ENCODE measurements at places on chromosomes 2 and 18. TPM values are rescaled to one million over a fixed set of nuclear protein-coding genes. Genes with fewer than 3 reads are reported as not detected.

The NOL4 gene
- polyA plus RNA-seq, result not detected

The ZNF516 gene
- 8.1 TPM for polyA plus RNA-seq

The PAIP2B gene
- 4.1 TPM for polyA plus RNA-seq

The RAB31 gene
- polyA plus RNA-seq, result 75.1 TPM

The SPRED2 gene
- 9.9 TPM for polyA plus RNA-seq

The MYO5B gene
- 0.92 TPM for polyA plus RNA-seq

The SLC9A4 gene
- polyA plus RNA-seq, result not detected

The MBD2 gene
- polyA plus RNA-seq, result 34.9 TPM

GRCh38 chr2:14401873-14402272 lies 230.6 kb upstream of the LRATD1 start:
- DNase-seq, result no peak

DNA sequence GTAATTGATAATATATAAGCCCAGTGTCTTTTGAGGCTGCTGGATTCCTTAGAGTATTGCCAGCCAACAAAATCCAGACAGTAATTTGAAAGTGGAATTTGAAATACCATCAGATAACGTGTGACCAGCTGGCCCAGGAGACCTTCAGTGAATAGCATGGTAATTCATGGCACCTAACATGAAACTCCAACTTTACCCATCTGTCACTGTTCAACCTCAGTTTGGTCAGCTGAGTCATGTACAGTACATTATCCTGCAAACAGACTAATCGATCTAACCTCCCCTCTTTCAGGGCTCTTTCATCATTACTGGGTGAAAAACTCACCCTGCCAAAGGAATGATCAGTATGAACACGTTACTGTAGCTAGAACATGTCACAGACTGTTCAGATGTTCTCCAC lies 230.6 kb downstream of the DOK6 start:
- DNase-seq, result no peak

DNA sequence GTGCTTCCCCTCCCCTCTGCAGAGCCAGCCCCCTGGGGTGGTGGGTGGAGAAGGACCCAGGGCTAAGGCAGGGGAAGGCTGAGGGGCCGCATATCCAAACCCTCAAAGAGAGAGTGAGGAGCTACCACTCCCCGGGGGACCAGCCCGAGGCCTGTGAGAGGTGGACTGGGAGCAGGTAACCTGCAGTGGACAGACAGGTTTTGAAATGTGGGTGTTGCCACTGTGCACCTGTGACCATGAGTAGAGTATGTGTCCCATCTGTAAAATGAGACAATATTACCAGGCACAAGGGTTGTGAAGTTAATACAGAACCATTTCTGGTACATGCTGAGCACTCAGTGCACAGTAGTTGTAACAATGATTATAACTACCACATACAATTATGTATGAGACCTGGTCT lies 51.2 kb upstream of the POMC start:
- DNase-seq, result no peak

DNA sequence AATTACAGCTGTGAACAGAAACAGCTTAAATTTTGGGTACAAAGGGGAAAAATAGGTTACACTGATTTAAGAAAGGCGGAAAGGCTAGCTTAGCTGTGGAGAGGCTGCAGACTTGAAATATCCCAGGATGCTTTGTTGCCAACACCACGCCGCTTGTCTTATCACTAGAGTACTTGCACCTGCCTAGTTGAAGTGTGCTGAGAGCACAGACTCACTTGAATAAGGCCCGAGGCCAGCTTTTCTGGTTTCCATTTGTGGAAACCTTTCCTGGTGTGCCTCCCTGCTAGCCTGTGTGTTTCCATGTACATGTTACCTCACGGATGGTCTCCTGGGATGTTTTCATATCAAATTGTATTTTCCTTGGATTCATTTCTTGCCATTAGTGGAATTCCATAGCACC lies 3.2 kb downstream of the CABLES1 start:
- DNase-seq, result no peak

DNA sequence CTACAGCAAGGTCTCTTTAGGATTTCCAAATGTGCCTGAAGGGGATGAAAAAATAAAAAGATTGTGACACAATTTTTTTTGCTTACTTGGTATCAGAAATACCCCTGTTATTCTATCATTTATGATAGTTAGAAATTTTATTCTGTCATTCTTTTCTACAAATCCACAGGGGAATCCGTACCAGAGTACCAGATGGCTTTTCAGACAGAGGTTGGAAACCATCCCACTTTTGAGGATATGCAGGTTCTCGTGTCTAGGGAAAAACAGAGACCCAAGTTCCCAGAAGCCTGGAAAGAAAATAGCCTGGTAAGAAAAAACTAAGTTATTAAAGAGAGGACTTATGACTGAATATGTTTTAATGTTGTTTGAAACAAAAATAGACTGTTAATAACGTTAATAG lies 92.6 kb upstream of the FAM117B start:
- no peak for DNase-seq

- no peak for DNase-seq
Observed at GRCh38 chr18:23810396-23810795, 121.1 kb downstream of the LAMA3 start.

GRCh38 chr2:198351647-198352046 lies 547.3 kb downstream of the PLCL1 start:
- DNase-seq, result no peak

GRCh38 chr2:118971245-118972122 lies 29.5 kb downstream of the MARCO start:
- DNase-seq, result no peak

GRCh38 chr18:77061946-77062517 lies 70.6 kb downstream of the MBP start:
- DNase-seq, result peak; percentile 73

GRCh38 chr18:653512-653911 lies 3.9 kb upstream of the TYMS start:
- DNase-seq, result no peak

DNA sequence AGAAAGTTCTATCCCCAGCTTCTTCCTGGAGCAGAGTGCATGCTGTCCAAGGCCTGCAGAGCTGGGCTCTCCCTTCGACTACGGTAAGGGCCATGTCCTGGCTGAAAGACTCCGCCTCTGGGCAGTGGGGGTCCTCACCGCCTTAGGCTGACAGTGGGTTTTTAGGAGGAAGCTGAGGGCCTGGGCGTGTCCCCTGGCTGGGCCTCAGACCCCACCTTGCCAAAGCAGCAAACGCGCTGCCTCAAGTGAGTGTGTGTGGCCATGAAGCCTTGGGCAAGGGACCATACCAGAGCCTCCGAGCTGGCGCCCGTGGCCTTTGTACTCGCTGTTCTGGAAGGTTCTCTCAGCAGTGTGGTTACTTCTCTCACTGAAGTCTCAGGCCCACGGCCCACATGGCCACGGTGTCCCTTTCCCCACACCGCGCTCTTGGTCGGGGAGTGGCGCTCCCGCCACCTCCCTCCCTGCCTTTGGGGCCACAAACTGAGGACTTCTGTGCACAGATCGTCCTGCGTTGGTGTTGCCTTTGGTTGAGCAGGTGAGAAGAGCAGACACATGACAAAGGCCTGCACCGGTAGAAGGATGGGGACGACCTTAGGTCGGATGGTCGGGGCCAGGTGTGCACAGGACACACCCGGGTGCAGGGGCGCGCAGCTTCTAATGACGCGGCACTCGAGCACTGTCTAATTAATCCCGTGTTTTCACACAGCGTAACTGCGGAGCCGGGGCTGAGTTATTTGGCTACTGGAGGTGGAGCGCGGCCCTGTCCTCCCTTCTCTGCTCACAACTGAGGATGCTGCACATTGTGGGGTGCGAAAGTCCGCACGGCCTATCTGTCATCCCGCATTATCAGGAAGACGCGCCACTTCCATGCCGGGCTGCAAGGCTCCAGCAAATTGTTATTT lies 121.6 kb downstream of the PTGR3 start:
- no peak for DNase-seq

- DNase-seq, result no peak
Observed at GRCh38 chr2:201969938-201970785, 63.5 kb upstream of the FZD7 start.

GRCh38 chr2:80592106-80592505 lies 287.6 kb upstream of the LRRTM1 start:
- no peak for DNase-seq

GRCh38 chr18:8176554-8176953 lies 432.7 kb upstream of the RAB12 start:
- no peak for DNase-seq

GRCh38 chr2:219597552-219598307 lies at the start of gene STK11IP:
TSS of gene STK11IP (plus strand) at chr2:219597857. CDS start at chr2:219598120, 263 bp downstream.
- peak; percentile 98 for DNase-seq

DNA sequence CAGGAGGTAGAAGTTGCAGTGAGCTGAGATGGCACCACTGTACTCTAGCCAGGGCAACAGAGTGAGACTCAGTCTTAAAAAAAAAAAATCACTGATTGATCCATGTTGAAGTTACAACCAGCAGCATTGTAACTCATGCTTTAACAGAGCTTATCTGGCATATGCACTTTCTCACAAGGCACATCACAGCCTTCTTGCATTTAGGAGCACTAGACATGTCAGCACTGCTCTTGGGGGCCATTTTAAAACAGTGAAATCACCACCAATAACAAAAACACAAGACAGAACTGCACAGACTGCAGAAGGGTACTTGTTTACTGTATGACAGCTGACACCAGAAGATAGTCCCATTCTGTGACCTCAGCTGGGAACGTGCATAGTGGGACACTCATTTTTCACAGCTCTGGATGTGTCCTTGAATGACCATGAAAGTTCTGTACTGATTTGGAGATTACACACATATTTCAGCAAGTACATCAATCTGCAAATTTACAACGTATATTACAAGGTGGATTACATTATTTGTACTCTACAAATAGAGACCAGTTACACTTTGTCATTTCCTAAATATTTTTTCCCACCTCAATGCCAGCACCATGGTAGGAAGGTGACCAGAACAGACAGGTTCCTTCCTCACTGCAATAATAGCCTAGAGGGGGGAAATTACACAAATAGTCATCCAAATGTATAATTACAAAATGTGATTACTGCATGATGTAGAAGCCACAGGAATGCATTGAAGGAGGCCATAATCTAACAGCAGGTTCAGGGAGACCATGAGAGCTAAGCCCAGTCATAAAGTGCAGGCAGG lies 35.1 kb downstream of the CCBE1 start:
- DNase-seq, result no peak

DNA sequence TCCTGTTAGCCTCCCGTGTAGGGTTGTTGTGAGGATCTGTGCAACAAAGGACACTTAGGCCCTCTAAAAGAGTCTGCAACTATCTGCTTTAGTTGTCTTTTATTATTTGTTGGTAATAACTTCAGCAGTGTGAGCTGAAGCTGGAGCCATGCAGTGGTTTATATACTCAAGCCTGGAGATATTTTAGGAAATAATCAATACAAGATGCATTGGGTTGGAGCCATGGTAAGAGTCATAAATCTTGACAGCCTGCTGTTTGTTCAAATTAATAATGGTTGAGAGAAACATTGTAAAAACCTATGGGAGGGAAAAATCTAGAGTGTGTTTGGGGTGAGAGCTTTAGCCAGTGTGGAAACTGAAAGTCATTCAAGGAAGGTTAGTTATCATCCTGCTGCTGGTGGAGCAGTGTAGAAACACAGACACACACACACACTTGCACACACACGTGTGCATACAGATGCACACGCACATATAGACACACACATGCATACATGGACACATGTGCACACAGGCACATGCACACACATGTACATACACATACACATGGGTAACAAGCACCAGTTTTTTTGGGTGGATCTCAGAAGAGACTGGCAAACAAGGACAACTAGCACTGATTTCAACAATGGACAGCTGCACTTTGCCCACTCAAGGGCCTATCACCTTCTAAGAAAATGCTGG lies 51.0 kb downstream of the ACOXL start:
- no peak for DNase-seq

GRCh38 chr2:30867385-30867784 lies 60.1 kb upstream of the CAPN13 start:
- no peak for DNase-seq

- no peak for DNase-seq
Observed at GRCh38 chr2:60285626-60286316, 267.7 kb downstream of the BCL11A start.

- DNase-seq, result no peak
Observed at GRCh38 chr18:54946149-54946581, 13.1 kb downstream of the CCDC68 start.

GRCh38 chr2:118803012-118803411 lies 44.4 kb downstream of the EN1 start:
- DNase-seq, result no peak

GRCh38 chr2:34112161-34112560 lies 513.1 kb upstream of the FAM98A start:
- no peak for DNase-seq

- DNase-seq, result no peak
Observed at GRCh38 chr2:58304843-58305242, 63.7 kb upstream of the FANCL start.

GRCh38 chr2:67854103-67854743 lies 208.6 kb downstream of the C1D start:
- DNase-seq, result no peak

All from aorta (tissue), 5 donors.